ENCODE measurements at places on chromosomes 11 and 22. TPM values are rescaled to one million over a fixed set of nuclear protein-coding genes. Genes with fewer than 3 reads are reported as not detected.

The MGAT3 gene
- total RNA-seq, result 0.98 TPM

The PLEKHB1 gene
- 7.9 TPM for total RNA-seq

The LGALS1 gene
- 1,638 TPM for total RNA-seq

The OR52H1 gene
- total RNA-seq, result not detected

The PACSIN2 gene
- total RNA-seq, result 46.2 TPM

The OR10D3 gene
- total RNA-seq, result not detected

The SYCE3 gene
- not detected for total RNA-seq

The TYMP gene
- 82.0 TPM for total RNA-seq

The MMP3 gene
- not detected for total RNA-seq

The ZNF215 gene
- 2.0 TPM for total RNA-seq

The CASP5 gene
- not detected for total RNA-seq

The TSGA10IP gene
- total RNA-seq, result not detected

The CCDC87 gene
- total RNA-seq, result 0.74 TPM

The HEPHL1 gene
- total RNA-seq, result 1.7 TPM

The ZNF195 gene
- 13.0 TPM for total RNA-seq

The KCNJ4 gene
- total RNA-seq, result not detected

The CDC42EP2 gene
- 27.7 TPM for total RNA-seq

The SCGB1C1 gene
- not detected for total RNA-seq

The GPHA2 gene
- total RNA-seq, result not detected

The HBB gene
- total RNA-seq, result 591 TPM

The CHRNA10 gene
- not detected for total RNA-seq

The MMP1 gene
- not detected for total RNA-seq

The WBP2NL gene
- total RNA-seq, result 2.0 TPM

The A4GALT gene
- total RNA-seq, result 35.6 TPM

The CABP7 gene
- total RNA-seq, result not detected

The APOBEC3C gene
- total RNA-seq, result 16.2 TPM

The ANO1 gene
- 40.8 TPM for total RNA-seq

The DCHS1 gene
- 28.7 TPM for total RNA-seq

The CARD18 gene
- total RNA-seq, result not detected

The RHOD gene
- total RNA-seq, result 26.5 TPM

The SLC37A4 gene
- 16.0 TPM for total RNA-seq

The OR5AL1 gene
- total RNA-seq, result not detected
